Right hindlimb (tissue), 1 donor: ENCODE measurements at places on chromosomes 3 and 15.

DNA sequence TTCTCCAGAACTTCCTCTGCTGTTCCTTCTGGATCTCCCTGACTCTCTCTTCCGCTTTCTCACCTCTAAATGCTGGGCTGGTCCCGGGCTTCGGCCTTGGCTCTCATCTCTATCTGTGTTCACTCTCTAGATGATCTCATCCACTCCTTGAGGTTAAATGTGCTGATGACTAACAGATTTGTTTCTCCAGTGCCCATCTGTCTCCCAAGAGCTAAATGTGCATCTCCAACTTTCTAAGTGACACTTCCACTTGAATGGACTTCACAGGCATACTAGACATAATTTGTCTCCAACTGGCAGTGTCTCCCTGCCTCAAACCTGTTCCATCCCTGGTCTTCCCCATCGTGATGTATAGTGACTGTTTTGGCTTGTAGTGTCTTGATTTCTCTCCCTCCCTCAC lies 95.3 kb downstream of the ITPR1 start:
- no peak for DNase-seq

- no peak for DNase-seq
These were observed 178.6 kb upstream of the TPRG1 start for GRCh38 chr3:188993181-188993580.

DNA sequence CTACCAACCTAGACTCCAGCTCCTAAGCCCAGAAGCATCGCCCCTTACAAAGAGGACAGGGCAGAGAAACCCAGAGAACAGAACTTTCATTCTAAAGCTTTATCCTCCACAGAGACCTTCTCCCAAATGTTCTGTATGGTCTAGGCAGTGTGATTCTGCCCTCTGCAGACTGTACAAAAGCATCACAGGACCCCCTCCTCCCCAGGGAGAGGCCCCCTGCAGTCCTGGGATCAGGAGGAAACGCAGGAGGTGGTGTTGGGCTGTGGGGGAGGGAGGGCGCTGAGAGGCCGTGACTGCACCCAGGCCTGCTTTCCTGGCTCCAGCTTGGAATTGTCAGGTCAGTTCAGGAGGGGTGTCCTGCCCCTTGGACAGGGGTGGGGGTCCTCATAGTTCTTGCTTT lies 101.3 kb downstream of the DGKG start:
- no peak for DNase-seq

- DNase-seq = no peak
These were observed 81.5 kb downstream of the DIPK2A start for GRCh38 chr3:144053121-144053520.

GRCh38 chr3:52245322-52246263 lies at the start of gene PPM1M:
PPM1M (plus strand) TSS chr3:52245759; CDS start chr3:52245825, 66 bp downstream.
- DNase-seq = peak; percentile 72

DNA sequence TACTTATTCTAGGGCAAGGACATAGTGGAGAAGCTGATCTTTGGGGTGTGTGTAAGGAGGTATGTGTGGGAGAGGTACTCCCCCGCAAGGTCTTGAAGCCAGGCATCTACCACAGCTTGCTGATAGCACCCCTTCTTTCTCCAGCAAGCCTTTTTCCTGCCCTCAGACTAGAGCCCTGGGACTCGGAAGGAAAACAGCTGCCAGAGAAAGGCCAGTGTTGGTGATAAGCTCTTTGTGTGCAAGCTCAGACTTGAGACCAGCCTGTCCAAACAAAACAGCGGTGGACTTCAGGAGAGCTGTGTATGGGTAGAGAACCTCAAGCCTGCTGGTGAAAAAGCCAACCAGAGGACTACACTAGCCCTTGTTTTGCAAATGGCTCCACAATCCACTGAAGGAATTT lies 1028.6 kb downstream of the MCTP2 start:
- DNase-seq = no peak
